ENCODE measurements at places on chromosomes 1 and 21.

DNA sequence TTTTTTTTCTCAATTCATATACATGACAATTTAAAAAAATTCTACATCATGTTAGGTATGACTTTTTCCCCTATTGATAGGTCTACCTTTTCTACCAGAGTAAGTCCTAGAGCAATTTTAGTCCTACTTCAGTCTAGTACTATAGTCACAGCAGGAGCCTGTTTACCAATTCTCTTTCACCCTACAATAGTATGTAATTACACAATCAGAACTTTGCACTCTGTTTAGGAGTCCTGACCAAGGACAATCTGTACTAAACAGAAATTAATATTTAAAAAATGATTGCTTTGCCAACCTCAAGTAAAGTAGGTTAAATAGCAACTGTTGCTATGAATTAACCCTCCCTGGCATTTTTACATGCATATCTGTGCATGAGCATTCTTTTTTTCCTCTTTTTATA lies 810 bp upstream of the CYP4A11 start:
- no peak for DNase-seq

DNA sequence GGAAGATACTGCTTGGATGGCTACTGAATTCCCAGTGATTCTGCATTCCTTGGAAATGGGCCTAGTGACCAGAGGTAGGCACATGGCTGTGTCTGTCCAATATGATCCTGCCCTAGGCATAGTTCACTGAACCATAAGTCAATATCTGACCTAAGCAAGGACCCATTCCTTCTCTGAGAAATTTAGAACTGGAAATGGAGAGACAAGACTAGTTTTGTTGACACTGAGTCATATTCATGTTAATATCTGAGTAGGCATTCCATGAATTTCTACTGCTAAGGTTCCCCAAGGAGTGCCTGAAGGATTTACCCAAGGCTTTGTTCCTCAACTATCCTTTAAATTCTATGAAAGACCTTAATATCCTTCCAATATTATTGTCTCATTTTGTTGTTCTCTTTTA lies 329.8 kb upstream of the BEND5 start:
- no peak for DNase-seq

DNA sequence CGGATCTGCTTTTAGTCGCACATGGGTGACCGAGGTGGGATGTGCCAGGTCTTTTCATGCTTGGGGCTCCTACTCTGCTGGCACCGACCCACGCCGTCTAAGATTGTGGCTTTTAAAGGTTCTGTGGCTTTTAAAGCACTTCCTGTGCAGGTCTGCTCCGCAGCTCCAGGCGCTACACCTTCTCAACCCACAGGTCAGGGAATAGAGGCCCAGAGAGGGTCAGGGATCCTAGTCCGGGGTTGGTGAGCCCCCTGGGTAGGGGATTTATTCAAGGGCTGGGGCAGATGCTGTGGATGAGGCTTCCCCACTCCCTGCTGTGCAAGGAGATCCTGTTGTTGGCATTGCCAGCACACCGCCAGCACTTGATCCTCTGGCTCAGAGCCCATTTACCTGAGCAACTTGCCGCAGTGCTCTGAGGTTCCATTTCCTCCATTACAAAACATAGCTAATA lies 212.8 kb upstream of the RAB4A start:
- peak; percentile 7 for DNase-seq

GRCh38 chr1:14182856-14183255 lies 415.6 kb upstream of the KAZN start:
- no peak for DNase-seq

GRCh38 chr1:168555508-168556046 lies 11.8 kb upstream of the XCL2 start:
- DNase-seq, result no peak

DNA sequence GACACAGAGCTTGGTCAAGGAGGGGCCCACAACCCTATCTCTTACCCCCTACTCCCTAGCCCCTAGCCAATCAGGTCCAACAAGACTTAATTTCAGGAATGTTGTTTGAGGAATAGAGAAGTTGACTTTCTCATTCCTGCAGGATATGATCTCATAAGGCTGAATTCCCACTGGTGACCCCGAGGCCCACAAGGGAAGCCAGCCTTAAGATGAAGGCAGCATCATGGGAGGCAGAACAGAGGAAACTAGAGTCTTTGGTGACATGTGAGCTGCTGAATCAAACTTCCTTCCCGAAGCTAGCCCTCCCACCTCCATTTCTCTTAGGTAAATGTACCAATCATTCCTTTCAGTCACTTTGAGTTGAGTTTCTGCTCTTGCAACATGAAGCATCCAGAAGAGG lies 9.1 kb upstream of the PDIK1L start:
- no peak for DNase-seq

DNA sequence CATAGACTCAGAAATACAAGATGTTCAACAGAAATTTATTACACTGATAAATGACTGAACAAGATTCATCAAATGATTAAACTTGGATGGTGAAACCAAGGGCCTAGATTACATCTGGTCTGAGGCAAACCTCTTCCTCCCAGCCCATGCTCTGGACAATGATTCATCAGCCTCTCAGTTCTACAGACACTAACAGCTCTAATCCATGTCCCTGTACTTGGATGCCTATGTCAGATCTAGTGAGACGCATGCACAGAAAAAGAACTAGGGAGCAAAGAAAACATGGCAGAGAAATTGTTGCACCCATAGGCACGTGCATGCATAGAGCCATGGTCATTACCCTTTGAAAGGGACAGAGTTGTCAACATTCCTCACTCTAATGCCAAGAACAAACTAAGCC lies 250.1 kb downstream of the KCNH1 start:
- DNase-seq, result no peak

DNA sequence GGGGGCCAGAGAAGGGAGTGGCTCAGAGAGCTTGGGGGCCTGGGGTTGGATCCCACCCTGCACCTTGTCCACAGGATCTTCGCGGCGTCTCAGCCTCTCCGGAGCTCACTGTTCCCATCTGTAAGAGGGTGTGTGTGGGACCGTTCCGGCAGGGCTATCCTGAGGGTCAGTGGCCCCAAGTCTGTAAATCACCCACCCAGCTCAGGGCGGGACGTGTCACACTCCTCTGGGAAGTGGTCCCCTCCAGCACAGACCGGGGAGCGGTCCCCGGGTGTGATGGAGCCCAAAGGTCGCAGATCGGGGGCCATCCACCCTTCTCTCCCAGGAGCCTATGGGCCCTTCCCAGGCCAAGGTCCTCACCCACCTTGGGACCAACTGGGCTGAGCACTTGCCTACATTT lies 40.0 kb downstream of the KCNAB2 start:
- no peak for DNase-seq

DNA sequence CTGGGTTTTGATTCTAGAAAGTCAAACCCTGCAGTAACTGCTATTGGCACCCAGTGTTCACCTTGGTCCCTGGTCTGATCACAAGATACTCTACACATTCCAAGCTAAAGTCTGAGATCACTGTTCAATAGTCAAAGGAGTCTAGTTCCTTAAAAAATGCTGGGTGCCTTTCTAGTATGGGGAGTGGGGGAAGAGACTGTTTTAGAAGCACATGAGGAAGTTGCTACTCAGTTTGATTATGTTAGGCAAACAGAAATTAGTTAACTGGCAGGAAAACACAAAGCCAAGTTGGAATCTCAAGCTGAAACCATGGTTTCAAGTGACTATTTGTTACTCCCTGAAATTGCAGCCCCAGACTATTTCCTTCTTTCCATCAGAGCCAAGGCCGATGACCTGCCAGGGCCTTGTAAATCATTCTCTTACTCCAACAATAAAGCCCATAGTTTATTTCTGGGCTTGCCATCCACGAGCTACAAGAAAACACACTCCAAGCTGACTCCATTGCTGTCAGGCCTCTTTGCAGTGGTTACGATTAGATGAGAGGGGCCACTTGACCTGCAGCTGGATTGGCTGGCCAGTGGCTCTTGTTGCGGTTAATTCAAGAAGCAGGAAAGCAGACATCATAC lies 21.1 kb upstream of the VTCN1 start:
- DNase-seq, result no peak

- no peak for DNase-seq
These were observed 6.5 kb upstream of the SLX9 start for GRCh38 chr21:44933199-44933917.

- no peak for DNase-seq
These were observed 556 bp downstream of the MECR start for GRCh38 chr1:29230204-29230552.

DNA sequence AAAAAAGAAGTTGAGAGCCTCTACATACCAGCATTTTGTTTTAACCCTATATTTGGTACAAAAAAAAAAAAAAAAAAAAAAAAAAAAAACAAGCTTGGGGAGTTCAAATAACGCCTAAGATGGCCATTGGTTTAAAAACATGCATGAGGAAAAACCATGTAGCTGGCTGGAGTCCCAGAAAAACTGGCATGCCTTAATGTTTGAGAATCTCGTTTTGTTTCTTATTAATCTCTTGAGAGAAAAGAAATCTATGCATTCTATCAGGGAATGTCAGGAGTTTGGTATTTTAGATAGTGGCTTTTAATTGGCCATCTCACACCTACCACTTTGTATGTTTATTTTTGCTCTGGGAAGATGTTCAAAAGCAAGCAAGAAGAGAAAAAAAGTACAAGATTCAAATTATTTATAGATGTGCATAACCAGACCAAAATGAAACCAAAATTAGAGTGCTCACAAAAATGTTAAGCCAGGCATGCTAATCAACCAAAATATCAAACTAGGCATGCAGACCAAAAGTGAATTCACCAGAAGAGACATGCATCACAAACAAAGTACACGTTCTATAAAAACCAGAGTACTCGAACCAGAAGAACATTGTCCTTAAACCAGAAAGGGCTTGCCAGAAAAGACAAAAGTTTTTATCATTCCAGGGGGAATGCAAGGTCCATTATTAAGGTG lies 156.6 kb downstream of the AK5 start:
- DNase-seq, result no peak

GRCh38 chr1:2582391-2582790 lies 4.2 kb upstream of the PRXL2B start:
- DNase-seq, result no peak

DNA sequence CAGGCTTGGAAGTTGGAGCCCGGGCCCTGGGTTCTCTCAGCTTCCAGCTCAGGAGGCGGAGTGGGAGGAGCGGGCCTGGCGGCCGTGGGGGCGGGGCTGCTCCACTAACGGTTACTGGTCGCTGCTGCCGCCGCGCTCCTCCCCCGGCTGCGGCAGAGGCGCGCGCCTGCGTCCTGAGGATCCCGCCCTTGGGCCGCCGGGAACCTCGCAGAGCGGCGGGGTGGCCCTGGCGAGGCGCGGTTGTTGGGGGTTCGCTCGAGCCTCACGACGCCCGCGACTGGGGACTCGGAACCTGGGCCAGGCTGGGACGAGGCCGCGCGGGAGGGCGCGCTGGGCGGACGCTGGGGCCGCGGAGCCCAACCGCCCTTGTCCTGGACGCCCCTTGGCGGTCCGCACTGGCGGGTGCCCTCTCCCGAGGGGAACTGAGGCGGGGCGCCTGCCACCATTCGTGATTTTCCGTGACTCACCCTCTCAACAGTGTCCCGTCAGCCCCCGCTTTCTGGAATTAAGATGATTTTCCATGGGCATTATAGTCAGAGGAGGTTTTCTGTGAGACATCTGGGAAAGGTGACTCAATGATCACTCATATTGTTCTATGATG lies 34.1 kb downstream of the OR2G3 start:
- no peak for DNase-seq

DNA sequence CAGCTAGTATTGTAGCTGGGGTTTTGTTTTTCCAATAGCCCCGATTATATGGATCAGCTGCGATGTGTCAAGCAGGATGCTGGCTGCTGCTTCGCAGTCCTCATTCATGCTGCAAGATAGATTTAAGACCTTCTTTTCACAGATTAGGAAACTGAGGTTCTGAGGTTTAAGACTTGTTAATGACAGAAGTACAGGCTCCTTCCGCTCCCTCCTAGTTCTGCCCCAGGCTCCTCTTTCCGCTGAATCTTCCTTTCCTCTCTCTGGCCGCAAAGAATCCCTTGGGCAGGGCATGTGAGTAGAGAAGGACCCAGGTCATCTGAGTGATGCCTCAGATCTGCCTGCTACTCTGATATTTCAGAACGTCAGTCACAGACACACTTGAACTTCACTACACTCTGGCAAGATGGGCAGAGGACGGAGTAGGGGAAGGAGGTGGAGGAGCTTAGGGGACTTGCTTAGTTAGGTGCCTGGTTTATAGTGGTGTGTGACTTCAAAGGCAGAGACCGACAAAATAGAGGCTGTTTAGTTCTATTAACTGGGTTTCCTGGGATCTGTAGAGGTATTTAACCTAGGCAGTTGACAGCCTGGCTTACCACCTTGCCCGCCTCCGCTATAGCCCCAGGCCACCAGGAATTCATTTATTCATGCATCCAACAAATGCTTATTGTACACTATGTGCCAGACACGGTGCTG lies 4.2 kb downstream of the IGSF21 start:
- DNase-seq, result no peak

GRCh38 chr1:164576291-164577271 lies 17.6 kb downstream of the PBX1 start:
- DNase-seq, result no peak

DNA sequence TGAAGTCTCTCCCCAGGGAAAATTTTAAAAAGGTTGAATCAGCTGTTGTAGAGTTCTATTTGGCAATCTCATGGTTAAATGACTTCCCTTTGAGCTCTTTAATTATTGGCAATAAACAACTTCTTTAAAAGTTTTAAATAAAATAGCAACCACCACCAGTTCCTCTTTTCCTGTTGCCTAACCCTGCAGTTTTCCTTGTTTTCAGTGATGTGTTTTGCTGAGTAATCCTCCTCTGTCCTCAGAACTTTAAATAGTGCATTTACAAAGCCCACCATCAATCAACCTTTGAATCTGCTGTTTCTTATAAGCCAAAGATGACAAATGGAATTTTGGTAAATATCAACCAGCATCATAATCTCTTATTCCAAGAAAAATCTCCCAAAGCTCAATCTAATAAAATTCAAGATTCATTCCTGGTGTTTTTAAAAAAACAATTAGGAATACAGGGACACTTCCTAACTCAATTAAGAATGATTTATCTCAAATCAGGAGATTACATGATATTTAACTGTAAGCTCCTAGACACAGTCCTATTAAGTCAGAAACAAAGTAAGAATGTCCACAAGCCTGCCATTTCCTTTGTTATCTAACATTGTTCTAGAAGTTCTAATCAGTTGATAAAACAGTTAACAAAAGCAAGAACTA lies 14.8 kb downstream of the AVPR1B start:
- DNase-seq, result no peak

- DNase-seq, result no peak
These were observed 66.6 kb upstream of the TIAM1 start for GRCh38 chr21:31410499-31411131.

GRCh38 chr1:245235156-245235555 lies 80.4 kb downstream of the KIF26B start:
- no peak for DNase-seq

GRCh38 chr1:28592321-28593071 lies 431 bp downstream of the RAB42 start:
- DNase-seq, result no peak

Data from activated T-helper 1 cell treated with anti-CD3 and anti-CD28 coated beads, Interleukin-2, amount 50 U/mL, for 16 hours (primary cell).